Lung microvascular endothelial cell (primary cell): ENCODE measurements at places on chromosomes 13 and 19. TPM values are rescaled to one million over a fixed set of nuclear protein-coding genes. Genes with fewer than 3 reads are reported as not detected.

Gene VSTM2B
- not detected in 2 replicates for total RNA-seq

Gene CXCL17
- total RNA-seq: not detected in 2 replicates

Gene FCAR
- not detected in 2 replicates for total RNA-seq

Gene CAPN12
- under 0.01 TPM in 2 replicates for total RNA-seq

Gene ANKRD24
- 0.22 and 0.40 TPM in 2 replicates for total RNA-seq

Gene FBXO46
- 3.5 and 4.4 TPM in 2 replicates for total RNA-seq

Gene SPPL2B
- 10.5 and 22.6 TPM in 2 replicates for total RNA-seq

Gene LYPD5
- 0.22 and 0.40 TPM in 2 replicates for total RNA-seq

Gene EPS8L1
- 9.9 and 12.0 TPM in 2 replicates for total RNA-seq

Gene PEG3
- total RNA-seq: under 0.01 and 1.6 TPM in 2 replicates

Gene COMP
- not detected in 2 replicates for total RNA-seq

Gene KCNN4
- total RNA-seq: 0.22 TPM in 1 of 2 replicates, not detected in the other

Gene ZNF433
- 2.0 TPM in 2 replicates for total RNA-seq

Gene FLT3LG
- 0.79 and 0.87 TPM in 2 replicates for total RNA-seq

Gene ENOX1
- total RNA-seq: under 0.01 and 1.7 TPM in 2 replicates

Gene ZNF93
- 3.7 and 4.2 TPM in 2 replicates for total RNA-seq

Gene SYCN
- total RNA-seq: not detected in 2 replicates

Gene CASP14
- total RNA-seq: not detected in 2 replicates

Gene FXYD1
- total RNA-seq: not detected in 2 replicates

Gene AKAP11
- 11.6 and 19.2 TPM in 2 replicates for total RNA-seq

Gene CALR3
- total RNA-seq: not detected in 2 replicates

Gene VSIG10L
- total RNA-seq: under 0.01 TPM in 2 replicates

Gene LPAR2
- total RNA-seq: 0.40 and 0.44 TPM in 2 replicates

Gene PABPC3
- total RNA-seq: under 0.01 TPM in 2 replicates

Gene GPR183
- 0.40 and 1.1 TPM in 2 replicates for total RNA-seq

Gene ZNF71
- total RNA-seq: 9.2 and 10.1 TPM in 2 replicates

Gene PTH2
- total RNA-seq: not detected in 2 replicates
